ENCODE measurements at places on chromosomes 2 and 18.

DNA sequence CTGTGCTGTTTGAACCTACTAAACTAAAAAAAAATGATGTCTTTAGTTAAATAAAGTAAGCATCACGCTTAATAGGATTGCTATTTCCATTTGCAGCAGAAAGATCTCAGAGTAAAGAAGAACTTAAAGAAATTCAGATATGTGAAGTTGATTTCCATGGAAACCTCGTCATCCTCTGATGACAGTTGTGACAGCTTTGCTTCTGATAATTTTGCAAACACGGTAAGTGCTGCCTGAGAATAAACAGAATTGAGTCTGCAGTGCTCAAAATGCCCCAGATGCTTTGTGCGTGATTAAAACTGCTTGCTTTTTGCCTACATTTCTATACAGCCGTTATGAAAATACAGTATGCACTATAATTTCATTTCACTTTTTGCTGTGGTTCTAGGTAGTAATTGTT is 3.9 kb downstream of the CDCA7 start:
- no peak for DNase-seq

DNA sequence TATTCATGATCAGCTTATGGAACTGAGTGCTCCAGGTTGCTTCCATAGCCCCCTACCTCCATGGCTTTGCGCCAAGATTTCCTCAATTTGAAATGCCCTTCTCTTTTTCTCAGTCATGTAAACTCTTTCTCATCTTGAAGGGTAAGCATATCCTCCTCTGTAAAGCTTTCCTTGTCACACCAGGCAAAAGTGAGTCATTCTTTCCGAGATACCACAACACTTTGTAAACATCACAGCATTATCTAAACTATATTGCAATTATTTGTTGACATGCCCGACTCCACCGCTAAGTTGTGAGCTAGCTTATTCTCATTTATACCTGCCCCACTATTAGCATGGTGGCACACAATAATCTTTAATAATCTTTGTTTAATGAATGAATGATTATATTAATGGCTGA is 419.5 kb upstream of the CHST9 start:
- DNase-seq: no peak

- no peak for DNase-seq
These were observed 39.9 kb downstream of the TANK start for GRCh38 chr2:161199912-161200701.

- DNase-seq: no peak
These were observed 545.5 kb downstream of the CBLN2 start for GRCh38 chr18:71998547-71999097.

DNA sequence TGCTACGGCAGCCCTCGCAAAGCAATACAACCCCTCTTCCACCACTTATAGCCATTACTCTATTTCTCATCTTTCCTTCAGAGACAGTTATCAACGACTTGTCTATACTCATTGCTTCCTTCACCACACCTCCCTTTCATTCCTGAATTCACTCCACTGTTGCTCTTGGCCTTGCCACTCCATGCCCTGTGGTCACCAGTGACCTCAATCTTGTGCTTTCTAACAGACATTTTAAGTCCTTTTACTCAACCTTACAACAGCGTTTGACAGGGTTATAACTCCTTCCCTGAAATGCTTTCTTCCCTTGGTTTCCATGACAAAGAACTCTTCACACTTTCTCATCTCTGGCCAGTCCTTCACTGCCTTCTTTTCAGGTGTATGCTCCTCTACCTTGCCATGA is 90.6 kb upstream of the CCDC141 start:
- no peak for DNase-seq

- DNase-seq: no peak
These were observed 81.0 kb downstream of the SP3 start for GRCh38 chr2:173884025-173884802.

- DNase-seq: no peak
These were observed 42.7 kb downstream of the VSNL1 start for GRCh38 chr2:17583166-17583565.

- DNase-seq: no peak
These were observed 143.8 kb downstream of the PIEZO2 start for GRCh38 chr18:11005528-11005927.

DNA sequence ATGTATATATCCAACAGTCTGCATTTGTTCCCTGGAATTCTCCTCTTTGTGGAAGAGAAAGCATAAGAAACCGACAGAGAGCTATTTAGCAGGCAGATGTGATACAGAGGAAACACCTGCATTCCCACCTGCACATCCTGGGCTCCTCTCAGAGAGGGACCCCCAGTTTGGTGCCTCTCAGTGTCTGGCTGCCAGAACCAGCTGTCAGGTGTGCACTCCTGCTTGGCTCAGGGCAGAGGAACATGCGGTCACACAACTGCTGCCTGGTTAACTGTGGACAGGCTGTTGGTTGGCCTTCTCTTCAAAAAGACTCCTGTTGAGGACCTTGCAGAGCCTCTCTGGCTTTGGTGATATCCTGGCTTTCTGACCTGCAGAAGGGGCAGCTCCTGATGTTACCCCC is 54.6 kb downstream of the ITGB6 start:
- DNase-seq: no peak

DNA sequence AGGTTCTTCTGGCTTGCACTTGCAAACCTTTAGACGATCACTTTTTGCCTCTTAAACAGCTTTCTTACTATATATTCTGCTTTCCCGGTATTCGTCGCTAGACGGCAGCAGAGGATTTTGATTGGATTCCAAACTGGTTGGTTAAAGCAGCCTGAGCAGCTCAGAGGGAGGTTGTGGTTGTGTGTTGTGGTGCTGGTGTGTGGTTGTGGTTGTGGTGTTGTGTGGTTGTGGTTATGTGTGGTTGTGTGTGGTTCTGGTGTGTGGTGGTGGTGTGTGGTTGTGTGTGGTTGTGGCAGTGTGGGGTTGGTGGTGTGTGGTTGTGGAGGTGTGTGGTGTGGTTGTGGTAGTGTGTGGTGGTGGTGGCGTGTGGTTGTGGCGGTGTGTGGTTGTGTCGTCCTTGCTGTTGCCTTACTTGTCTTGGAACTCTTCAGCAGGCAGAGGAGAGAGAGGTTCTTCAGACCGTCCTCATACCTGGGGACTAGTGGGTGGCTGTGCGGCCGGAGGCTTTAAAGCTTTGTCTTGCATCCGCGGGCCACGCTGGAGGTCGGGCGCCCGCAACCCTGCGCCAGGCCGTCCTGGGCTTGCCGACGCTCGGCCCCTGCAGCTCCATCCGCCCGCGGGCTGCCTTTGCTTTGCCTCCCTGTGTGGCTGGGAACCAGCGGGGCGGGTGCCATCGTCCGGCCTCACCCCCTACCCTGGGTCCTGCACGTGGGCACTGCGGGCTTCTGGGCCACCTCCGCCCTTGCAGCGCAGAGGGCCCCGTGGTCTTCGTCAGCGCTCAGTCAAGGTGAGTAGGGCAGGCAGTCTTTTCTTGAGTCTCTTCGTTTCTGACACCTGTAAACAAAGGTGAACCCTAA is 190.8 kb downstream of the ARHGAP28 start:
- no peak for DNase-seq

DNA sequence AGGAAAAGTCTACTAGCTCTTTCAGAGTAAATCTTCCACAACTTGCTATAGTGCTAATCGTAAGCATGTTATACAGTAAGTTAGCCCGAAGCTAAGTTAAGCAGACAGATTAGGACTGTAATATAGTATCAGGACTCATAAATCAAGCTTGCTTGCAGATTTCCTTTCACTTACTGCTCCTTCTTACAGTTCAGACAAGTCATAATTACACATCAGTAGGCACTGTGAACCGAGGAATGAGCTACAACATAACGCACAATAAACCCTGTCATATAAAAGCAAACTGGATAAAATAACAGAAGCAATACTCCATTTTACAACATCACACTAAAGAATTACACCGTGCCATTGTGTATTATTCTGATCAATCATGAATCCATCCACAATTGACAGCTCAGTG is 832.6 kb upstream of the ZEB2 start:
- DNase-seq: no peak

GRCh38 chr2:141386168-141386567 is 744.6 kb downstream of the LRP1B start:
- no peak for DNase-seq

DNA sequence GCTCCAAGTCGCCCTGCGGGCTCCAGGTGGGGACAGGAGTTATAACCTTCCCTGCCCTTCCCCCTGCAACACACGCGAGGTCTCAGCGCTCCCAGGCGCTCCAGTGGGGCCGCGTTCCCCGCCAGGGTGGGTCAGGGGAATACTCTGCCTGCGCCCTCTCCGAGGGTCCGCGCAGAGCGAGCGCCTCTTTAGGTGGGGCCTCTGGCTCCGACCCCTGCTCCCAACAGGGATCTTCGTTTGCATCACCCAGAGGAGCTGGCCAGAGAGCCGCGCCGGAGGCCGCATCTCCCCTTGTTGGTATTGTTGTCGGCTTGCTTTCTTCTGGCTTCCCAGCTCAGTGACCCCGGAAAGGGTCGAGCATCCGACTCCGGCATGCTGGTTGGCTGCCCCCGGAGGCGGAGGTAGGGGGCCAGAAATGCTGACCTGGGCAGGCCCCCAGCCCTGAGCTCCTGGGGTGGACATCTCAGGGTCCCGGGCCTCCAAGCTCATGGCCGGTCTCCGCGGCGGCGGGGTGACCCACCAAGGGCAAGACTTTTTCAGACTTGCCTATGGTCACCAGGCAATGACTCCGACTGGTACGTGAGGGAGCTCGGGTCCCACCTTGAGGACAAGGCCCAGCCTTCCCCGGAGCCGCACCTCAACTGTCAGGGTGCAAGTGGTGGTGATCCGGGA is 11.2 kb upstream of the EN1 start:
- DNase-seq: no peak

DNA sequence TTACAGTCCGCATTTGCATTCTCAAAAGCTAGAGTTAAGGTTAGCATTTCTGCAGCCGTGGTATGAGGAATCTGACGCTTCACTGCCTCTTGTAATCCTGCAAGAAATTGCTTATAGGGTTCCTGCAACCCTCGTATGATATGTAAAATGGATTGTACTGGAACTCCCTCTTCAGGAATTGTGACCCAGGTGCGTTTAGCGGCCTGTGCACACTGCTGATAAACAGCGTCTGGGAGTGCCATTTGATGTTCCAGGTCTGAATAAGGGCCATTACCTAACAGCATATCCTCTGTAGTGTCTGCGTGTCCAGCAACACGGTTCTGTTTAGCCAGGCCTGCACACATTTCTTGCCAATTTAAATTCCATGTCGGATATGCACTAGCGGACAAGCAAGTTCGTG is 42.5 kb downstream of the CXCR4 start:
- DNase-seq: no peak

GRCh38 chr2:240198226-240198625 is 57.8 kb upstream of the OTOS start:
- no peak for DNase-seq

DNA sequence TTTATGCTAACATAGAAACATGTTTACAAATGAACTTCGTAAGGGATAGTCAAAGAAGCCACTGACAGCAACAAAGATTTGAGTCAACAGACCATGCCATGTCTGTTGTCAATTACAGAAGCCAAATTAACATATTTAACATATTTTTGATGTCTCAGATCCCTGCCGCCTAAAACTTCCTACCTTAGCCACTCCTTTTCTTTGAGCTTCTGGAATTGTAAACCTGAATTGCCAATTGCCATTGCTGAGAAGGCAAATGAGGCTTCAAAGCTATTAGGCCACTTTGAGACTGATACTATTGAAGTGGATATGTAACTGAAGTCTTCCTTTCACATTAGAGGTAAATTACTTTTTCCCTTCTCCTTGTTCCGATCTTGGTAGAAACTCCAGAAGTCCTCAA is 66.0 kb upstream of the DSEL start:
- DNase-seq: no peak

DNA sequence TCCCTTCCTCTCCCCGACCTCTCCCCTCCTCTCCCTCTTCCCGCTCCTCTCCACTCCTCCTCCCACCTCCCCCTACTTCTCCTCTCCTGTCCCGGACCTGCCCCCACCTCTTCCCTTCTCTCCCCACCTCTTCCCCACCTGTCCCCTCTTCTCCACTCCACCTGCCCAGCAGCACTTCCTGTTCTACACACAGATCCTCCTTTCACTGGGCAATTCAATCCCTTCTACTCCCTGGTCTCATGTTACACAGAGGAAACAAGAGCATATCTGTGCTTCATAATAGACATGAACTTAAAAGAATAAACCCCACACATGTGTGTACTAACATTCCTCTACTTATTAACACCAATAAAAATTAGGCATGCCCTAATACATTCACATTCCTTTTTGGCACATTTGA is 34.8 kb downstream of the TIMM21 start:
- DNase-seq: no peak

DNA sequence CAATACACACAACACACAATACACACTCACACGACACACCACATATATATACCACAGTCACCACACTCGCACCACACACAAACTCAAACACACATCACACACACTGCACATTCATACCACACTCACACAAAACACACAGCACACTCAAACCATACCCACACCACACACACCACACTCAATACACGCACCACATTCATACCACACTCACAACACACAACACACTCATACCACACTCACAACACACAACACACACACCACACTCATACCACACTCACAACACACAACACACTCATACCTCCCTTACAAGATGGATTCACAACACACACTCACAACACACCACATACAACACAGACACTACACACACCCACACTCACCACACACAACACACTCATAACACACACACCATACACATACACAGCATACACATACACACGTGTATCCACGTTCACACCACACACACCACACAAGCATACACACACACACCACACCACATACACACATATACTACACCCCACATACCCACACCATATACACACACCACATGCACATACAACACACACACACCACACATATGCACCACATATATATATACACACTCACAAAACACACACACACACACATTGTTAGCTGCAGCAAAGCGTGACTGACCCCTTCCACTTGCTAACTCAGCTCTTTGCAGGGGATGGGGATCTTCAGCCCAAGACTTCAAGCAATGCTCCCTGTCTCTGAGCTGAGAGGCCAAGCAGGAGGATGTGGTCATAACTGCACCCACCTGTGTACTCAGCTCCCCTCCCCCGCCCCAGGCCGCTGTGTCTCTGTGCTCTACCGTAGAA is 59.0 kb downstream of the SDC1 start:
- no peak for DNase-seq

- no peak for DNase-seq
These were observed 407.4 kb upstream of the SETBP1 start for GRCh38 chr18:44273298-44273697.

- DNase-seq: no peak
These were observed 208.2 kb upstream of the ALPP start for GRCh38 chr2:232170396-232170795.

GRCh38 chr18:9741406-9741792 is 33.3 kb downstream of the RAB31 start:
- DNase-seq: no peak

- no peak for DNase-seq
These were observed 68.2 kb upstream of the EML6 start for GRCh38 chr2:54655046-54655809.

- no peak for DNase-seq
These were observed 2.3 kb upstream of the EXOC6B start for GRCh38 chr2:72827966-72828646.

DNA sequence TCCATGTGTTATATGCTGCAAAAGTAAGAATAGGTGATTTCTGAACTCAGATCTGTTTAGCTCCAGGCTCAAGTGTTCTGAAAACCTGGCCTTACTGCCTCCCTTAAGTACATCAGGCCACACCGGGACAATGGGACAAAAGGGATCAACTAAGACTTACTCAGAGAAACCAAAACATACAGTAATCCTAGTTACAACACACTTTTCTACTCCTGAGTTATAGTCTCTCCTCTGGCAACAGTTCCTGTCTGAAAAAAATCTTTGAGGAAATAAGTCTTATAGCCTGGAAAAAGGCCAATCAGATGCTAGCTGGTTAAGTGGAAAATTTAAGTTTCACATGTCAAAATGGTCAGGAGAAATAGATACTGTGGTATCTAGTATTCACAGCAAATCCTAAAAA is 5.6 kb downstream of the METTL5 start:
- DNase-seq: no peak

Data from stimulated activated CD8-positive, alpha-beta memory T cell treated with anti-CD3 and anti-CD28 coated beads, Interleukin-4, amount 100 ng/mL, for 4 hours (primary cell).